ENCODE measurements at places on chromosomes 5 and 9.

GRCh38 chr5:73996151-73996755, 370.3 kb downstream of the ARHGEF28 start:
- DNase-seq: no peak

DNA sequence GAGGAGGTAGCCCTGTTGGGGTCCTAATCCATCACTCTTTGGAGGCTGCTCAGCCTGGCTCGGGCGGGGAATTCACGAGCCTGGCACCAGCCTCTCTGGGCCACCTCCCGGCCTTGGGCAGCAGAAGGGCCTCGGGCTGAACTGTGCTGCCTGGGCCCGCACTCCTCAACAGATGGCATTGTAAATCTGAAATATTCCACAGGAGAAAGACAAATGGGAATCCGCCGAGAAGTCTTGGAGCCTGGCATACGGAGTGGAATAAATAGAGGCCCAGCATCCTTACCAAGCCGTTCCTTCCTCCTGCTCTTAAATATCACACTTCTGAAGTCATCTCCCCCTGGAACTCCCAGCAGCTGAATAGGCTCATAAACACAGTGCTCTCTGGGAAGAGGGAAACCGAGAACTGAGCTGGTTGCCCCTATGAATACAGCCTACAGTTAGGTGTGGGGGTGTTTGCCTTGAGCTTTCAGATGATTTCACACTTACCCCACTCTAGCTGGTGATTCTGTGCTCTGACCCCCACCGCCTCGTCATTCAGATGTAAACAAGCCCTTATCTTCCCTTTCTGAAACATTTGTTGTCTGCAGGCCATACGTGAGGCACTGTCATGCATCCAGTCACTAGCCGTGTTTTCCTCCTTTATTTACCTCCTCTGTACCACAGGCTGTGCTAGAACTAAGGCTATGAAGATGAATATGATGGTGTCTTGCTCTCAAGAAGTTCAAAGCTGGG, 455.0 kb upstream of the CLINT1 start:
- DNase-seq: no peak

DNA sequence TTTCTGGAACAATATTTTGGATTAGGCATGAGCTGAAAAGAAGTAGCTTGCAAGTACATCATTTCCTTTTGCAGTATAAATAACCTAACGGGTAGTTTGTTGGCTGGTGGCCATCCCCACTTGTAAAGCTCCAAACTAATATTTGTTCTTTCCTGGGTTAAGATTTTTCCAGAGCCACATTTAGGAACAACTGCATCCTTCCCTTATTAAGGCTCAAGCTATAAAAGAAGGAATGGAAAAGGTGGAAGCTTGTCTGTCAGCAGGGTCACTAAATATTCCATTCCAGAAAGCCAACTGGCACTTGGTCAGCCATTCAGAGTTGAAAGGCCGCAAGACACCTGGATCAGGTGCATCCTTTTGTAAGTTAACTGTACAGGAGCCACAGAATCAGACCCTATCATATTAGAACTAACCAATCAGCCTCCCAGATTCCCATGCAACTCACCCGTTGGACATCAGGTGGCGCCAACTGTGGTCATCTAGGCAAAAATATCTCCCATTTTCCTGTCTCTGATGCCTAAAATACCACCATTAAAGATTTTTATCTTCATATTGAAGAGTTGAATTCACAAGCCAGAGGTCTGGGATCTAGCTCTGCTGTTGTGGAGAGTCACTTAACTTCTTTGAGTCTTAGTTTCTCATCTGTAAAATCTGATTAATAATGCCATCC, 82.9 kb downstream of the PTCD2 start:
- no peak for DNase-seq

GRCh38 chr9:14051419-14051818, 262.5 kb downstream of the NFIB start:
- DNase-seq: no peak

- DNase-seq: no peak
These were observed 562.8 kb downstream of the PDE4D start for GRCh38 chr5:59330680-59331079.

- no peak for DNase-seq
These were observed 83.3 kb upstream of the SLC30A5 start for GRCh38 chr5:69010476-69010875.

GRCh38 chr9:2055203-2055658, 40.1 kb downstream of the SMARCA2 start:
- no peak for DNase-seq

GRCh38 chr5:95927927-95928723, 33.5 kb downstream of the ELL2 start:
- DNase-seq: no peak

GRCh38 chr9:20880271-20880670, 151.2 kb downstream of the HACD4 start:
- no peak for DNase-seq

- no peak for DNase-seq
These were observed 262.1 kb downstream of the SPOCK1 start for GRCh38 chr5:137236849-137237507.

DNA sequence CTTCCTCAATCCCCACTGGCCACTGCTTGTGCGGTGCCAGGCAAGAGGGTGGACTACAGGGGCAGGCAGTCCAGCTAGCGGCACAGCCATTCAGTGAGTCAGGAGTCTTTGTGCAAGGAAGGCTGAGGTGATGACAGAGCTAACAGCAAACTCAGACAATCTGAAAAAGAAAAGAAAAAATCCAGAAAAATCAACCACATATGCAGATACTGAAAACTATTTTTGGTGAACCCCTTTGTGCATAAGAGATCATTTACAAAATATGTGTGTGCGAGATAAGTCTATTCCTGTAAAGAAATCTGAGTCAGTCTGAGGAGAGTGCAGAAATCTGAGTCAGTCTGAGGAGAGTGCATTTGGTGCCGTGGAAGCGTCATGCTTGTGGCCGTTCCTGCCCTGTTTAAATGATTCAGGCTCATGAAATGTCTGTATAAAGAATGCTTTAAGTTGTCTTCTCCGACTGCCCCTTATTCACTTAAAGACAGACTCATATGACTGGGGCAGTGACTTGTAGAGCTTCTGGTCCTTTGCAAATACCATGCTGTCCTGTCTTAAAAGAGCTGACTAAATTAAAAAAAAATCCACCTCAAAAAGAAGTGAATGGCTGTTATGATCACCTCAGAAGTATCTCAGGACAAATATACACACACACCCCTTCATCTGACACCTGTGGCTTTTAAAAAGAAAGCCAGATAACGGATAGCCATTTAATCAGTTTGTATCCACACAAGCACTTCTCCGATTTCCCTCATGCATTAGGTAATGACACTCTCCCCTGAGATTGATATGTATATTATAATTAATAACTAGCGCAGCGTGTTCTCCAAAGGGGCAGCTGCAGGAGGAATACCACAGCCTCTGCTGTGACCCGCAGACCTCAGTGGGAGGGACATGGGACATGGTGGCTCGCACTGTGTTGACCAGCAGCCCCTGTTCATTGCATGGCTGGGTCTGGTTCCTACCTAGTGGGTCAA, 47.3 kb downstream of the TRIO start:
- peak; percentile 96 for DNase-seq

GRCh38 chr5:127761869-127762268, 58.7 kb downstream of the CCDC192 start:
- no peak for DNase-seq

GRCh38 chr5:155943516-155944407, 383.2 kb upstream of the SGCD start:
- peak; percentile 42 for DNase-seq

- DNase-seq: no peak
These were observed 42.3 kb upstream of the MAP1B start for GRCh38 chr5:72064801-72065570.

DNA sequence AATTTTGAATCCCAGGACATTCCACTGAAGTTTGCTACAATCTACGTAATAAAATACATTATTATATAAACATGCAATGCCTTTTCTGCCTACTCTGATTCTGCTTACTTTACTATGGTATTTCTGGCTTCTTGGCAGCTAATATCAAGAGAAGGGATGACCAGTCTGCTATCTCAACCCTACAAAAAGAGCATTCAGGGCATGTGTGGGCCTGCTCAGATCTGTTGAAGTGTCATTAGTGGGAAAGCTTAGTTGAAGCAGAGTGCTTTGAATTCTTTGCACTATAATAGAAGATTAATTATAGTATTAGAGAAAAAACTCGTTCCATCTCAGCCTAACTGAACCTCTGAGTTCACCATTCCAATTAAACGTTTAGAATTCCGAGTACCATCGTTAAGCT, 339.5 kb upstream of the ISL1 start:
- DNase-seq: no peak

- no peak for DNase-seq
These were observed 103.1 kb downstream of the KCNIP1 start for GRCh38 chr5:170606941-170607340.

DNA sequence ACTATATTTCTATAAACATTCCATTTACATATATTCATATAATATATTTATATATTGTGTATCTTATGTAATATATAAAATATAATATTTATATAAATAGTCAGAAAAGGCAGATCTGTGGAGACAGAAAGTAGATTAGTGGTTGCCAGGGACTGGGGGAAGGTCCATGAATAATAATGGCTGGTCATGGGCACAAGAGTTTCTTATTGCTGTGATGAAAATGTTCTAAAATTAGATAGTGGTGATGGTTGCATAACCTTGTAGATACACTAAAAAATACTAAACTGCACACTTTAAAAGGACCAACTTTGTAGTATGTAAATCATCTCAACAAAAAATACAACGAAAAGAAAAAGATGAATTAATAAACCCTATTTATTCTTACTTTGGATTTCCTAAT, 47.3 kb downstream of the NUP155 start:
- no peak for DNase-seq

DNA sequence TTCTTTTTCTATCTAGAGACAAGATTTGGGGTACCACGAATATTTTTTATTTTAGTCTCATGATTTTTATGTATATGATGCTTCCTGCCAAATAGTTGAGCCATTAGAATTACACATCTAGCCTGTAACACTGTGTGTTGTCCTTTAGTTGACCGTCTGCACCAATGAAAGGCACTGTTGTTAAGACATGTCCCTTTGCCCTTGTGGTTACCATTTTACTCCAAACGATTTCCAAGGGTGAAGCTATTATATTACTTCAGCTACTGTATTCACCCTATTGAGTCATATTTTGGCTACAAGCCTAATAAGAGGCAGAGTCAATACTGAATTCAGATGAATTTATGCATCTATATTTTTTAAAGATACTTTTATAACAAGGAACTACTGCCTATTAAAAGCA, 207.6 kb downstream of the CETN3 start:
- no peak for DNase-seq

GRCh38 chr5:107365320-107366109, 305.2 kb downstream of the EFNA5 start:
- peak; percentile 82 for DNase-seq

DNA sequence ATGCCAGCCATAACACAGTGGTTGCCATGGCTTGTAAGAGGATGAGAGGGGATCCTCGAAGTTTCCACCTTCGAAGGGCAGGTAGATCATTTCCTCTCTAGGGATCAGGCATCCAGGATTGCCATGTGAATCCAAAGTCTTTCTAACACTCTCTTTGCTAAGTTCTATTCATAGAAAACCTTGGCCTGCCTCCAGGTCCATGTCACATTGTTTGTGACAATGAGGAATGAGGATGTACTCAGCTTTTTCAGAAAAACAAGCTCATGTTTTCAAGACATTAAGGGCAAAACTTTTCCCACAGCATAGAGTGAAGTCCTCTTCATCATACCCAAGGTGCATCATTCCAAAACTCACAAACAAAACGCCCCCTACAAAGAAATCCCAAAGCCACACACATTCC, 19.6 kb downstream of the ESM1 start:
- DNase-seq: no peak

DNA sequence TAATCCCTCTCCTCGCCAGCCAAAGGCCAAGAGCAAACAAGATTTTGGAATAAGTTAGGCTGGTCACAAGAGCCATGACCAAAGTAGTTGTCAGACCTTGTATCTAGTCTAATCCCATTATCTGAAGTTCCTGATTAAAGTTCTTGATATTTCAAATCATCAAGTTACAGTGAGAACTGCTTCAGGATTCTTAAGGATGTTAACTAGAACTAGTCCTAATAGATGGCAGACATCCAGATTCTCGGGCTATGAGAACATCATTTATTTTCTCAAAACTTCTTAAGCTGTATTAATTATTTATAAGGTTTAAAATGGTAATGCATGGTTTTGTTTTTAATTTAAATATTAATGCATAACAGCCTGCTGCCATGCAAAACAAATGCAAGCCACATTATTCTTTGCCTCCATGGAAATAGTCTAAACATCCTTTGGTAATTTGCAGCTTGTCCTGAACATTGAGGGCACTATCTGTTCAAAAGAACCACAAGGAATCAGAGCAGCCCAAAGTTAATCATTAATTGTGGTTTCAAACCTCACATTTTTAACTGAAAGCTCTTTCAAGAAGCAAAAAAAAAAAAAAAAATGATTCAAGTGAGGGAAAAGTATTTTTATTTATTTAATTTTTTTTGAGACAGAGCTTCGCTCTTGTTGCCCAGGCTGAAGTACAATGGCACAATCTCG, 95.1 kb downstream of the TTC39B start:
- DNase-seq: peak; percentile 28

GRCh38 chr5:132546108-132546507, 2.8 kb upstream of the IL5 start:
- DNase-seq: no peak

GRCh38 chr5:6716629-6717149, 3.5 kb downstream of the TENT4A start:
- DNase-seq: no peak

DNA sequence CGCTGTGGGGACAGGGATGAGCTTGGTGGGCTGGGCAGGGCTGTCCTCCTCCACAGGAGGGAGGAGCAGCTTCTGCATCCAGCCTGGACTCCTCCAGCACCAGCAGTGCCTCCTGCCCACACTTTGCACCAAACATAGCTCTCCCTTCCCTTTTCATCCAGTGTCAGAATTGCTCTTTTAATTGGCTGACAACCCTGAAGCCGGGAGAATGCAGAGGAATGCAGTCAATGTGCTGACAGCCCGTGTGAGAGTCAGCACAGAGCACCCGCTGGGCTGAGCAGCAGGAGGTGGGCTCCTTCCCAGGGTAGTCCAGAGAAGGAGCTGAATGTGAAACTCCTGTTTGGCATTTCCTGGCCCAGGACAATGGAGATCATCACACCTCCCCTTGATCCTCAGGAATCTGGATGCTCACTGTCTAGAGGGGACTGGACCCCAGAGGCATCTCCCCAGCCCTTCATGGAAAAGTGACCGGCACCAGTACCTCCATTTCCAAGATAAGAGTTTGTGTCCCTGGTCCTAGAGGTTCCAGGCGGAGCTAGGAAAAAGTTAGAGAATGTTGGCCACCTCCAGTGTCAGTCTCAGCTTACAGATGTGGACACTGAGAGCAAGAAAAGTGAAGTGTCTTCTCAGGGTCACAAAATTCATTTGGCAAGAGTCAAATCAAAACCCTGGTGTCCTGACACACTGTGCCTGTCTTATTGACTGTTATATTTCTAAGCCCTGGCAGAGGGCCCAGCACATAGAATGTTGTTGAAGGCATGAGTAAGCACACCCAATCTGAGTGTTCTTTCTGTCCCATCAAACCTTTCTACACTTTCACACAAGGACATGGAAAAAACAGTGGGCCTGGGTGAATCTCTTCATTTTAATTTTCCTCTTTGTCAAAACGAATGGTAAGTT, 202.1 kb downstream of the SNX18 start:
- DNase-seq: peak; percentile 78

- DNase-seq: no peak
These were observed 263.5 kb upstream of the ANKRD55 start for GRCh38 chr5:56496581-56497063.

Measured in fibroblast of skin of left biceps (primary cell).